ENCODE measurements at places on chromosomes 5 and 9.
A peak's percentile ranks its signal among the peaks of the same experiment; 100 is the strongest.

DNA sequence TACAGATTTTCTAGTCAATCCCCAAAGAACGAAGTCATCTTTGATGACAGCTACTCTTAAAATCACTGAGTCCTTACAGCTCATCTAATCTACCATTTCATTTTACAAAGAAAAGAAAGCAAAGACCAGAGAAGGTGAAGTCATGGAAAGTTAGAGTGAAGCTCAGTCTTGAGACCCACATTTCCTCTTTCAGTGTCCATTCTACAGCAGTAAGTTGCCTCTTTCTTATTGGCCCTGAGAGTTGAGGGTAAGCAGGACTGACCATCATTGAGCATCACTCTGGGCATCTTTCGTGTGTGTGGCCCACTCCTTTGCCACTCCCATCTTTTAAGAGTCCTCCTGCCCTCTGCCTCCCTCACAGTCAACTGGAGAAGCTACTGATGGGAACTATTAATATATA lies 251.8 kb upstream of the NR4A3 start:
- DNase-seq = no peak

GRCh38 chr5:169862391-169862811 lies 117.9 kb downstream of the INSYN2B start:
- peak; percentile 26 for DNase-seq

DNA sequence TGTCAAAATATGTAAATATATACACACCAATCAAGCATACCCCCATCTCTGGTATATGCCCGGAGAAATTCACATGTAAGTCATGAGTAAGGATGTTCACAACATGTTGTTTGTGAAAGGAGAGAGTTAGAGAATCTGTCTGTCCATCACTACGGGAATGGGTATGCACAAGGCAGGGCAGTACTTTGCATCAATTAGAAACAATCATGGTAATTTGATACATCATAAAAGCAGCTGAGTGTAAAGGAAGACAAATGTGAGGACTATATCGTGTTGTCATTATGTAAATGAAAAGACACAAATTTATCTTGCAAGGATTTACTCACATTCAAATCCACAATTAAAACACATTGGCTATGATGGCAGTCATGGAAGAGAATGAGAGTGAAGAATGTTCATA lies 146.7 kb downstream of the SV2C start:
- no peak for DNase-seq

- no peak for DNase-seq
These were observed 108.0 kb upstream of the RAD23B start for GRCh38 chr9:107175041-107175440.

GRCh38 chr9:89661391-89661949 lies 56.7 kb downstream of the GADD45G start:
- DNase-seq = peak; percentile 30

- DNase-seq = no peak
These were observed 105.8 kb downstream of the GDA start for GRCh38 chr9:72254901-72255545.

DNA sequence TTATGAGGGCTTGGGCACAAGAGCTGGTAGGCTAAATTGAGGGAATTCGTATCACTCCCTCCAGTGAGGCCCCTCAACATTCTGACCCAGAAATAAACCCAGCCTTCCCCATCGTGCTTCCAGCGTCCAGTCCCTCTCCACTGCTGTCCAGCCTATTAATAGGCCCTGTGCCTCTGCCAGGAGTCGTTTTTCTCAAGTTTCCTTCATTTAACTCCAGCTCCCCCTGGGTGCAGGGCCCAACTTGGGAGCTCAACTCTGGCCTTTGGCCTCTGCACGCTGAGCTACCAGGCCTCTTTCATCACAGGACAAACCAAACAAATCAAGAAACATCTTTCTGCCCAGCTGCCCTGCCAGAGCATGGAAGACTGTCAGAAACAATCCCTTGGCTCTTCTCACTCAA lies 10.0 kb downstream of the HBEGF start:
- no peak for DNase-seq

DNA sequence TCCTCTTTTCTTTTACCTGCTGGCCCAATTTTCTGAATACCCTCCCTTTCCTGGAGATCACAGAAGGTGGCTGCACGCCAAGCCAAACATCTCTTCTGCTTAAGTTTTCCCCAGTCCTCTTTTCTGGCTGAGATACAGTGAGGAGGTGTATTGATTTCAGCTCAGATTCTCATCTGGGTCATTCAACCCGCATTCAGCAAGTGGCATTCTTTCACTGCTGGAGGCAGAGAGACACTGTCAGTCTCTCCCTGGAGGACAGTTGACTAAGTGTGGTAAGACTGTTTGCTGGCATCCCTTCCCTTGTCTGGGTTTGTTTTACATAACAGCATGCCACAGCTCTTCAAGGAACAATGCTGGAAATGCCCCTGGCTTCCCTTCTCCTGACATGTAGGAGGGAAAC lies 60.5 kb downstream of the GABRG2 start:
- no peak for DNase-seq

DNA sequence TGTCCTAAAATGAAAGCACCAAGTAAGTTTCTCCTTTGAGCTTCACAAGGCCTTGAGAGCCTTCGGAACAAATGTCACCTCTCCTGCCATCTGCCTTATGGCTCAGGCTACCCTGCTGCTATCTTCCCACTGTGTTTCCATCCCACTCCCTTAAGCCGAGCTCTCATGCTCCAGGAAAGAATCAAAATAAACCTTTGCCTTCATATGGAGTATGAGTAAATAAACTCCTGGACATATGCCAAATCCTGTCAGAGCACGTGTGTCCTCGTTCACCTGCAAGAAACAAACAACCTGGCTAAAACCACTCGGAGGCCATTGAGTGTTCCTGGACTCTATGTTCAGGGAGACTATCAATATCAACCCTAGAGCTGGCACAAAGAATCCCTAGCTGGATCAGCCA lies 122.3 kb upstream of the CCDC112 start:
- DNase-seq = no peak

DNA sequence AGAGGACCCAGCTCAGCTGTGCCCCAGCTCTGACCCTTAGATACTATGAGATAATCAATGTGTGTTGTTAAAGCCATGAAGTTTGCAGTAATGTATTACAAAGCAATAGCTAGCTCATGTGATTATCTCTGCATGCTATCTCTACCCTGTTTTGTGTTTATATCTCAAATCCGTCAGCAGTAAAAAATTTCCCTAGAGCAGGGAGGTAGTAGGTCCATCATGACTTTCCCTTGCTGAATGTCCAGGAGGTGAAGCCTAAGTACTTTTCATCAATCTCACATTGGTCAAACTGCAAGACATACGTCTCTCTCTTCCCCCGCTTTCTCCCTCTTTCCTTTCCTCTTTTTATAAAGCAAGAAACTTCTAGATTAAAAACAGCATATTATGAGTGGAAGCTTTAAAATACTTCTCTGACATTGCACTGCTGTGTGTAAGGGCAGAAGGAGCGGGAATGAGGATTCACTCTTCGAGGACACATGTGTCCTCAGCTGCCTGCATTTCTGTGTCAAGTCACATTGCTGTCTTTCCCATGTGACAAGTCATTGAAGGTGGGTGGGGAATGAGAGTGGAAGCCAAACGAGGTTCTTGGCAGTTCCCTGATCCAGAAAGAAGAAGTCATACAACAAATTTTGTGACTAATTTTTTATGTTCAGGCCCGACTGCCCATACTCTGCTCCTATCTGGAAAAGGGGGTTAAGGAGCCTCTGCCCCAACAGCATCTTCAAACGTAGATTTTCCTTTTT lies 93.1 kb upstream of the RETREG1 start:
- DNase-seq = no peak

DNA sequence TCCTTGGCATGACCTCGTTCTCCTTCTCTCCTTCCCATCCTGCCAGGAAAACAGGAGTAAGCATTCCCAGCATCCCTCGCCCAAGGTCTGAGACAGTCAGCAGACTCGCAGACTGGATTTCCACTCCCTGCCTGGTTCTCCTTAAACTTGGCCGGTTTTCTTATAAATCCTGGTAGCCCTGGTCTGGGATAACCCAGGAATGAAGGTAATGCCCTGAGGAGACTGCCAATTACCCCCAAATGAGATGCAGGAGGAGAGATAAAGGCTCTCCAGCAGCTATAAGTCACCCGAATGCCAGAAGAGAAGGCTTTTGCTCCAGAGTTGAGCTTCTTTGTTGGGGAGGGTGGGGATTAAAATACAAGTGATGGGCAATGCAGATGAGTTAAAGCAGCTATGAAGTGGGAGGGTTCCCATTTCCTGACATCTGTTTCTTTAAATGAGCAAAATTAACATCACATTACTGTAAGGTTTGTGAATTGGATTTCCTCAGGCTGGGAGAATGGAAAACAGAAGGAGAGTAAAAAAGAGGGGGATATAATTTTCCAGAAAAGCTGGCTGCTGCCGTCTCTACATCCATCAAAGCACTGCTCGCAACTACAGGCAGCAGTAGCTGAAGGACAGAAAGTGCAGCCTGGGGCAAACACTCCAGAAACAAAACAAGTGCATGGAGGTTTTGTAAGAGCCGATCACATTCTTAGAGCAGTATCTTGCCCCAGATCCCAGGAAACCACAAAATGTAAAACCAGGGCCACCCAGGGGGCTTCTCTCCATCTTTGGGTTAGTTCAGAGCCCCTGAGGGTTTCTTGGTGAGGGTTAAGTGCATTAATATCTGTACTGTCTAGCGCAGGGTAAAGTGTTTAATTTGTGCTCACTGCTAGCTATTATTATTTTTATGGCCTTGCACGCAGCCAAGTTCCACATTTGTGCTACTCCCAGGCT lies 177.6 kb upstream of the PANK3 start:
- no peak for DNase-seq

- DNase-seq = no peak
These were observed 97.6 kb downstream of the ARSB start for GRCh38 chr5:78887384-78888118.

DNA sequence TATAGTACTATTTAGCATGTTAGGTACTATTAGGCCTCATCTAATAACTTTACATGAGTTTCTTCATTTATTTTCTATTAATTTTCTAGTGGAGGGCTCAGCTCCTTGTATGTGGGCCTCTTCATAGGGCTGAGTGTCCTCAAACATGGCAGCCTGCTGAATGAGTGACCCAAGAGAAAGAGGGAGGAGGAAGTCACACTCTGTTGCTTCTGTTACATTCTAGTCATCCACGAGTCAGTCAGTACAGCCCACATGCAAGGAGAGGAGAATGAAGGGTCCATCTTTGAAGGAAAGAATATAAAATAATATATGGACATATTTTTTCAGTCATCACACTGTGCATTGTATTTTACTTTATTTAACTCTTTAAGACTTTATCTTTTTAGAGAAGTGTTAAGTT lies 66.6 kb upstream of the NR3C1 start:
- DNase-seq = no peak

- no peak for DNase-seq
These were observed 8.4 kb downstream of the LHX3 start for GRCh38 chr9:136196404-136197083.

GRCh38 chr5:16549491-16550206 lies 67.1 kb downstream of the RETREG1 start:
- peak; percentile 91 for DNase-seq

GRCh38 chr9:134930398-134930797 lies 12.7 kb upstream of the FCN1 start:
- DNase-seq = no peak

DNA sequence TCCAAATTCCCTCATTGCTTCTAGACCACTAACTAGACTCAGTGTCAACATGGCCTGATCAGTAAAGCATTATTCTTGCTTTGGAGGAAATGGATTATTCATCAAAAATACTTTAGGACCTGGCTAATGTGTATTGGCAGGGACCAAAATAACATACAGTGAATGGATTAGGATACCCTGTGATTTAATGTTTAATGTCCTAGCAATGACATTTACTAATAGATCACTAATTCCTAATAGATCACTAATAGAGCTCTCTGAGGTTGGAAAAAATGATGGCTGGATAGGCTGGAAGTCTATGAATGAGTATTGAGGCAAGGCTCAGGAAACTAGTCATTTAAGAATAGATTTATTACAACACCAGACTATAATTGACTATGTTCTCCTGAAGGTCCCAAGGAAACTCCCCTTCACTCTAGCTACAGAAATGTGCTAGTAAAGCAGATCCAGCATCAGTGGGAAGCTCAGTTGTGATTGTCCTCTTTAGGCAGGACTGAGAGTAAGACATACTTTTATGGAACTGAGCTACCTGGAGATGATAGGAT lies 46.1 kb upstream of the CHSY3 start:
- no peak for DNase-seq

GRCh38 chr5:54883374-54884194 lies 101.8 kb downstream of the ESM1 start:
- DNase-seq = peak; percentile 63

DNA sequence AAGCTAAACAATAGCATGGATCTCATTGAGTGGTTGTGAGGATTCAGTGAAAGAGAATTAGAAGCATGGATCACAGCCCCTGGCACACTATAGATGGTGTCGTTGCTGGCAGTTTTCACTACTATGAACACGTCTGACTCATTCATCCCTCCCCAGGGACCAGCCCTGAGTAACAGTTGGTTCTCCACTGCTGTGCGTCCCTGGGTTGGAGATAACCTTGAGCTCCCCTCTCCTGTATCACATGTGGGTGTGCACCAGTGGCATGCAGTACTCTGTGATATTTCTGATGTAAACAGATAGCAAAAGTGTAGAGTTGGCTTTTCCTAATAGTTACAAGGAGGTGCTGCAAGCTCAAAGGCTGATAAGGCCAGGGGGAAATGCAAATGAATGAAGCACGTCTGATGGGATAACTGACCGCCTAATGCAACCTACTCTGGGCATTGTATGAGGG lies 8.8 kb upstream of the LCP2 start:
- DNase-seq = peak; percentile 89

DNA sequence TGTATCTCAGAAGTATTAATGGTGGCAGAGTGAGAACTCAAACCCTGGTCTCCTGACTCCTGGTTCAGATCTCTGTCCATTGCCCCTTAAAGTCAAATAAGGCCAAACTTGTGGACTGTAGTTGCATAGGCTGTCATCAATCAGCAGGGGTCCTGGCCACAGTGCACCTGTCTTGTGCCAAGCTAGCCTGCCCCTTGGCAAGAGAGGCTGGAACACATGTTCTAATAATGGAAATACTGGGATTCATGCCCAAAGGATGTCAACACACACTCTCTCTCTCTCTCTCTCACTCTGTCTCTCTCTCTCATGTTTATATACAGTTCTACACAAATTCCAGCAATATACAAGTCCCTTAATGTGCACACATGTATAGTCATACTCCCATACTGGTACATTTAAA lies 44.3 kb downstream of the GLRA1 start:
- no peak for DNase-seq

Data from fibroblast of skin of scalp (primary cell).